ENCODE measurements at places on chromosomes 1 and 21. TPM values are rescaled to one million over a fixed set of nuclear protein-coding genes. Genes with fewer than 3 reads are reported as not detected.

Gene DNASE2B
- total RNA-seq = not detected

Gene FCRLB
- total RNA-seq = 1.9 TPM

Gene ACADM
- total RNA-seq = 79.5 TPM

Gene NUDT17
- 4.1 TPM for total RNA-seq

Gene SH3BGR
- 2.8 TPM for total RNA-seq

Gene CLIC6
- not detected for total RNA-seq

Gene MAN1C1
- 14.7 TPM for total RNA-seq
